ENCODE measurements at places on chromosomes 11 and 22.

- peaks cover 52% of the 10 kb centered on the region for H3K27me3 ChIP-seq
- H3K4me1 ChIP-seq = no peaks in the 10 kb centered on the region
- H3K36me3 ChIP-seq = no peaks in the 10 kb centered on the region
- H3K27ac ChIP-seq = no peak overlapping the region
Measured at GRCh38 chr22:35569916-35570315, 29.3 kb downstream of the RASD2 start.

GRCh38 chr22:43173976-43174720, 12.8 kb downstream of the TTLL12 start:
- no peak for DNase-seq
- H3K27ac ChIP-seq = no peak overlapping the region
- no peaks in the 10 kb centered on the region for H3K27me3 ChIP-seq
- no peaks in the 10 kb centered on the region for H3K4me1 ChIP-seq
- peaks cover 13% of the 10 kb centered on the region for H3K36me3 ChIP-seq

DNA sequence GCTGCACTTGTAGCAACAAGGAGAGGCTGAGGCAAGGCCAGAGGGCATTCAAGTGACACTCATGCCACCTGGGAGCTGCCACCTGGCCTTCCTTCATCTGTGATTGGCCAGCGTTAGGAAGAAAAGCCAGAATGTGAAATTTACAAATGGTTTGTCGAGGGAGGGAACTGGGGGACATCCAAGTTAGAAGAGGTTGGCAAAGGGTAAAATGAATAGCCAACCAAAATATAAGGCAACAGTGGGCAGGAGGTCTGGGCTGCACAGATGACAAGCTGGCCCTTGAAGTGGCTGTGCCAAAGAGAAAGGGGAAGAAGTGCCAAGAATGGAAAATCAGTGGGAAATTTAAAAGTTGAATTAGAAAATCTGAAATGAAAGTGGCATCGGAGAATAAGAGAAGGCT, 221.4 kb downstream of the C11orf91 start:
- DNase-seq = no peak
- no peak overlapping the region for H3K4me3 ChIP-seq
- no peak overlapping the region for H3K27ac ChIP-seq
- no peaks in the 10 kb centered on the region for H3K36me3 ChIP-seq
- H3K27me3 ChIP-seq = peaks cover 49% of the 10 kb centered on the region

DNA sequence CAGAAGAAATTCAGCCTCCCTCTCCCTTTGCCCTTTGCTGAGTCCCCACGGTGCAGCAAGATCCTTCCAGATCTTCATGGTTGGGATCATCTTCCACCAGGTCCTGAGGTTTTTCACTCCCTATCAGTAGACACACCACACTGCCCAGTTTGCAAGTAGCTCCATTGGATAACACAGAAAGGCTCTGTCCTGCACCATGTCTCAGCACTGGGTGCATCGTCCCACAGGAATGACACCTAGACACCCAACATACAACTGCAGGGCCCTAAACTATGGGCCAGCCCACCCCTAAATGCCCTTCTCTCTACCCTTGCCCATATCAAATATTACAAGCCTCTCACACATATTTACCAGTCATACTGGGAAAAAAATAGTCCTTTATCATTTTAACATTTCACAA, 9.4 kb downstream of the KLHL22 start:
- H3K27ac ChIP-seq = no peak overlapping the region
- no peak for DNase-seq
- peaks cover 57% of the 10 kb centered on the region for H3K4me1 ChIP-seq
- H3K36me3 ChIP-seq = peaks cover 14% of the 10 kb centered on the region
- no peak overlapping the region for H3K4me3 ChIP-seq

DNA sequence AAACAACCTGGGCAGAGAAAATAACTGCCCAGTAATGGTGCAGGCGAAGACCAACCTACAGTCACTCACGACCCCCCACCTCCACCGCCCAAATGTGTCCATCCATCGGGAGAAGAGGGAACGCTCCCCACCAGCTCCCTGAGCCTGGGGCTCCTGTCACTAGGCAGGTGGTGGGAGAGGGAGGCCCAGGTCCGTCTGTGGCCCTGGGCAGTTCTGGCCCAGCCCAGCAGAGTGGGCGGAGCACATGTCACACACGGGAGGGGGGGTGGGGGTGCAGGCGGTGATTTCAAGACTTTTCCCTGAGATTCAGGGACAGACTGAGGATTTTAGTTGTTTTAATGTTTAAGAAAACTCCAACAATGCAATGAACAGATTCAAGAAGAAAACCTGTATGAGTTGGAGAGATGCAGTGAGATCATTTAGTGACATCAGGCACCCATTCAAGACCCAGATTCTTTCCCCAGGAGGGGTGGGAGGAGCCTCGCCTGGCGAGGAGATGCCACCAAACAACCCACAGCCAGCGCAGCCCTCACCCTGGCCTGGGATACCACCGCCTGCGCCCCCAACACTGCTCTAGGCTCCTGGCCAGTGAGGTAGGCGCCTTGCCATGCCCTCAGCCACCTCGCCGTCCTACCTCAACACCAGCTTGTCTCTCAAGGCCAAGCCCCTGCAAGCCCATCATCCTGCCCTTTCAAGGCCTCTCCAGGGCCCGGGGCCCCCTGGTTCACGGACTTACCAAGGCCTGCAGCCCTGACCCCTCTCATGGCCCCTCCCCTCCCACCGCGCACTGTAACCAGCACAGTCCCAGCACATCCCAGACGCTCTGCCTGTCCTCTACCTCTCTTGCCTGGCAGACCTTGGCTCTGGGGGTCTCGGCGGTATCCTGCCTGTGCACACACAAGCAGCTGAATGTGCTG, 36.8 kb downstream of the TBX1 start:
- peaks cover 10% of the 10 kb centered on the region for H3K4me1 ChIP-seq
- DNase-seq = no peak
- no peak overlapping the region for H3K27ac ChIP-seq
- no peak overlapping the region for H3K4me3 ChIP-seq
- no peaks in the 10 kb centered on the region for H3K27me3 ChIP-seq

- H3K27me3 ChIP-seq = peaks cover 31% of the 10 kb centered on the region
- no peak overlapping the region for H3K4me3 ChIP-seq
- peak; percentile 8 for DNase-seq
- peaks cover 5% of the 10 kb centered on the region for H3K4me1 ChIP-seq
Measured at GRCh38 chr11:2770761-2771301, 71.0 kb upstream of the KCNQ1OT1 start.

DNA sequence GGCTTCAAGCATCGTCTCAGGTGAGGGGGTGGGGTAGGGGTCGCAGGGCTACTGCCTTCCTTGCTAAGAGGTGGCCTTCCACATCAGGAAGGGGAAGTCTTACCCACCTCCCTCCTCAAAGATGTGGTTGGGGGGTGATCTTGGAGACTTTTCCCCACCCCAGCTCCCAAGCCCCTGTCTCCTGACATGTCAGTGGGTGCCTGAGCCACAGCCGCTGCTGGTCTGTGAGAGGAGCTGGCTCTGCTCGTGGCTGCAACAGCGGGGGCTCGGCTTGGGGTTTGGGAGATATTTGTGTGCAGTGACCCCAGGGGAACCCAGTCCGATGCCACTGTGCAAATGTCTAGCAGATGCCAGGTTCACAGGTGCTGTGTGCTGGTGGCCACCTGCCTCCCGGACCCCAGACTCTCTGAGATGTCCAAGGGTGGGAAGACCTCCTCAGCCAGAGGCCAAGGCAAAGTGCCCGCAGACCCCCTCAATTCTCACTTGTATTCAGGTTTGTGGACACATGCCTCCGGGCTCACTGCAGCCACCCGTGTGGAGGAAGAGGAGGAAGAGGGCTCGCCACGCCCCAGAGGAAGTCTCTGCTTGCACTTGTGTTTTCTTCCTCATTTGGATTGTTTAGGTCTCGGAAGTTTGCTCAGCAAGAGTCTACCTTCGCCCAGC, 1.9 kb downstream of the KCNQ1 start:
- no peak overlapping the region for H3K27ac ChIP-seq
- H3K4me1 ChIP-seq = peaks cover 32% of the 10 kb centered on the region
- no peak for DNase-seq
- peak overlapping the region; percentile 87 for H3K4me3 ChIP-seq

DNA sequence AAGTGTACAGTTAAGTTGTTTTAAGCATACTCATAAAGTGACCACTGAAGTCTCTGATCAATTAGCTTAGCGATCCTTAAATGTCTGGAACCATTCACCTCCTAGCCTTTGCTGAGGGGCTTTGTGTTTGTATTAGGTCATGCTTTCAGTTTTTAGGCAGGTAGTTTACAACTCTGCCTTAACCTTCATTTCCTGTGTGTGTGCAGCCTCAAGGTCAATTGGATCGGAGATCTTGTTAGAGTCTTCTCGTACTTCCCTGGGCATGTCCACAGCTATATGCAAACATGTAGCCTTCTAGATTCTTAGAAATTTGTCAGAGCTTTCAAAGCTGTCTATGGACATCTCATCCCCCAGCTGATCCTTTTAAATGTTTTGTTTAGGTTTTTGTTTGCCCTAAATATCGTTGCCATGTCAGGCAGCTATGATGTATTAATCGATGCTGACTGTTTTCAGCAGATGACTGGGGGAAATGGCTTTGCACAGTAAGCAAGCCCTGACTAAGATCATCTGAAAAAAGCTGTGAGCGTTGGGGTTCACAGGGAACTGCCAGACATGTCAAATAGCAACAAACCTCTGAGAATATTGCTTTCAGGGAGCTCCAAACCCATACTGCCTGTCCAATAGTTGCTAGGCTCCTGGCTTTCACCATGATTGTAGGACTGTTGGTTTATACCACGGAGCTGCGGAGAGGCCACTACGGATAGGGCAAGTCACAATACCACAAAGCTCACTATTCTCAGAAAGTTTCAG, 45.6 kb downstream of the GLYAT start:
- no peak overlapping the region for H3K4me3 ChIP-seq
- no peaks in the 10 kb centered on the region for H3K36me3 ChIP-seq
- H3K27me3 ChIP-seq = peaks cover 34% of the 10 kb centered on the region
- no peak for DNase-seq

- no peaks in the 10 kb centered on the region for H3K27me3 ChIP-seq
- H3K4me1 ChIP-seq = peaks cover 21% of the 10 kb centered on the region
- no peak overlapping the region for H3K4me3 ChIP-seq
- DNase-seq = no peak
- peaks cover 54% of the 10 kb centered on the region for H3K36me3 ChIP-seq
- no peak overlapping the region for H3K27ac ChIP-seq
Measured at GRCh38 chr11:46370253-46370652, 11.2 kb upstream of the MDK start.

GRCh38 chr22:48891688-48892577, 935.7 kb downstream of the BRD1 start:
- H3K4me3 ChIP-seq = no peak overlapping the region
- H3K4me1 ChIP-seq = no peaks in the 10 kb centered on the region
- no peaks in the 10 kb centered on the region for H3K36me3 ChIP-seq
- no peak for DNase-seq
- H3K27me3 ChIP-seq = no peaks in the 10 kb centered on the region
